ENCODE measurements at places on chromosomes 16 and 17.

DNA sequence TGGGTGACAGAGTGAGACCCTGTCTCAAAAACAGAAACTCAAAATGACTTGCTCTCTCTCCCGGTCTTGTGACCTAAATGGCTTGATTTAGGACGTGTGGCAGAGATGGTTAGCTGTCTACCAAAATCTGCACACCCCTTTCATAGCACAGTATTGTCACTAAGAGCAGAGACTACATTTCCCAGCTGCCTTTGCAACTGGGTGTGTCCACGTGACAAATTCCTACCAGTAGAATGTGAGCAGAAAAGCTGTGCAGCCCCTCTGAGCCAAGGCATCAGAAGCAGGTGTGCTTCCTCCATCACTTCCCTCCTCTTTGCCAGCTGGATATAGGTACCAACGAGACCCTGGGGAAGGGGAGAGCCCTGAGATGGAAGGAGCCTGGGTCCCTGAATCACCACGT, 25.5 kb downstream of the GPR142 start:
- ATAC-seq = no peak

DNA sequence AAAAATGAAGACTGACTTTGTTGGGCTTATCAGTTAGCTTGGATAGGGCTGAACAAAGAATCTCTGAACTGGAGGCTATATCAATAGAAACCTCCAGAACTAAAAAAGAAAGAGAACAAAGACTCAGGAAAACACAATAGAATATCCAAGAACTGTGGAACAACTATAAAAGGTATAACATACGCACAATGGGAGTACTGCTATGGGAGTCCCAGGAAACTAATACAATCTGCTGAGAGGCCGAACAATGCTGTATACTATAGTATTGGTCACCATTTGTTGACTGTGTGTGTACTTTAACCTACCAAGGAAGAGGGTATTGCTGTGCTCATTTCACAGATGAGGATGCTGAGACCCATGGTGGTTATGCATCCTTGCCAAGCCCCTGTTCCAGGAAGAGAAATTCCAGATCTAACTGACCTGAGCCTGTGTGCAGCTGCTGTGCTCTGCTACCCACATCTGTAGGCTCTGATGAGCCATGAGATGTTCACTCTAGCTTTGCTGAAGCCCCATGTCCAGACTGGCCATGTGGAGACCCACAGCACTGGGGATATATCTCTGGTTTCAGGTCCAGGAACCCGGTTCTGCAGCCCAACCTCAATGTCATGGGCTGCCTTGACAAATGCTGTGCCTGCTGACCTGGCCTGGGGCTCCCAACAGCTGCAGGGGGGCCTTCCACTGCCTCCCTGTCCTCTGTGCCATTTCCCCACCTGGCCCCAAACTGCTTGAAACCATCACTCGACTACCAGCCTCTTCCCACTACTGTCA, 254.3 kb upstream of the TNRC6C start:
- ATAC-seq = no peak

DNA sequence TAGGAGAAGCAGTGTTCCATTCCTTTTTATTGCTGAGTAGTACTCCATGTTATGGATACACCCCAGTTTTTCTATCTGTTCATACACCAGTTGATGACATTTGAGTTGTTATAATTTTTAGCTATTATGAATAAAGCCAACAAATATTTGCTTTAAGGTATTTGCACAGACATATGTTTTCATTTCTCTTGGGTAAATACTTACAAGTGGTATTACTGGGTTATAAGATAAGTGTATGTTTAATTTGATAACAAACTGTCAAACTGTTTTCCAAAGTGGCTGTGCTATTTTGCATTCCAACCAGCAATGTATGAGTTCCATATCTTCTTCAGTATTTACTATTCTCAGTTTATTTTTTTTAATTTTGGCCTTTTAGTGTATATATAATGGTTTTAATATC, 27.7 kb upstream of the GFOD2 start:
- no peak for ATAC-seq

DNA sequence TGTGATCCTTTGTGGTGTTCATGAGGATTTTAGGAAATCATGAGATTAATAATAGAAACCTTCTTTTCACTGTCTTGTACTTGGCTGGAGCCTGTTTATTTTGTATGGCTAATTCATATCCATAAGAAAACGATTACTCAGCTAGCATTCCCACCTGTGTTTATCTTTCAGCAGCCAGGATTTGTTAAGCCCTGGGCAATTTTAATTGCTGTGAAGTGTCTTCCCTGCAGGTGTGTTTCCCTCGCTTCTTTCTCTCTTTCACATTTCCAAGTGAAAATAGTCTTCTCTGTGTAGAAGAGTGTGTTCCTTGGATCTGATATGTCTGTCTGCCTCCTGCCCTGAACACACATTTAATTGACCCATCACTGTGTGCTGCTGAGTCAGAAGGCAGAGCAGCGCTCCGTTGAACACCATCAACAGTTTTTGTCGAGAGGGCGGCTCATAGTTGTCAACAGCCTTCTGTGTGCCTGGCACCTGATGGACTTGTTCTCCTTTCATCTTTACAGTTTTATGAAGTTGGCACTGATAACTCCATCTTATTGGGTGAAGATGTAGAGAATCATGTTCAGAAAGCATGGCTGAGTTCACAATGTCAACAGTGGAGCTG, 83.2 kb downstream of the SPECC1 start:
- ATAC-seq = no peak

GRCh38 chr16:3938843-3939624, 58.5 kb upstream of the CREBBP start:
- ATAC-seq = peak; percentile 96

DNA sequence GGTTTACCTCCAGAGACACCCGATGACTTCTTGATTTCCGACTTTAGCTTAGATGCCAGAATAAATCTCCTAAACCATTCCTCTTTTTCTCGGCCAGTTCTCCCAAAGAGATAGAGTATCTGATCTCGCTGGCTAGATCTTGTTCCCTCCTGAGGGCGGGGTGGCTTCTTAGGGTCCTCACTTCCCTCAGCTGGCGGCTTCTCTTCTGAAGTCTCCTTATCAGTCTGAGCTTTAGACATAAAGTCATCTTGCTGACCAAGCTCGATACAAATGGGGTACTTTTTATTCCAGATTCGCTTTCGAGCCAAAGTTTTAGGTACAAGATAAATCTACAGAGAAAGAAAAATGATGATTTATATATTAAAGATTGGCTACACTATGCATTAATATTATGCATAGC, 63.6 kb upstream of the ERN1 start:
- ATAC-seq = no peak

DNA sequence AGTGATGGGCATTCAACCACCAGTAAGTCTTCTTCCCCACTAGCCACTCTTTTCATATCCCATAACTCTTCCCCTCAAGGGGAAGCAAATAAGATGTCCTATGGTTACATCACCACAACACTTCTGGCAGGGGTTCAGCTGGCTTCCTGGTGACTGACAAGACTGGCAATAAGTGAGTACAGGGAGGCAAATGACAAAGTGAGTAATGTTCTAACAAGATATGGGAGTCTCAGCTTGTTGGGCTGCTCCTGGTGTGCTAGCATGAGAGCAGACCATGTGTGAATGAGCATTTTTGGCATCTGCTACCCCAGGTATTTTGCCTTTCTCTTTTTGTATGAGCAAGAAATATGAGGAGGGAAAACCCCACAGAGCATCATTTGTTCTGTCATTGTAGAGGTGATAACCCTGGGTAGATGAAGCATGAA, 9.9 kb downstream of the TMIGD1 start:
- no peak for ATAC-seq
